T-helper 17 cell (primary cell): ENCODE measurements at places on chromosomes 5 and 9. TPM values are rescaled to one million over a fixed set of nuclear protein-coding genes. Genes with fewer than 3 reads are reported as not detected.

DNA sequence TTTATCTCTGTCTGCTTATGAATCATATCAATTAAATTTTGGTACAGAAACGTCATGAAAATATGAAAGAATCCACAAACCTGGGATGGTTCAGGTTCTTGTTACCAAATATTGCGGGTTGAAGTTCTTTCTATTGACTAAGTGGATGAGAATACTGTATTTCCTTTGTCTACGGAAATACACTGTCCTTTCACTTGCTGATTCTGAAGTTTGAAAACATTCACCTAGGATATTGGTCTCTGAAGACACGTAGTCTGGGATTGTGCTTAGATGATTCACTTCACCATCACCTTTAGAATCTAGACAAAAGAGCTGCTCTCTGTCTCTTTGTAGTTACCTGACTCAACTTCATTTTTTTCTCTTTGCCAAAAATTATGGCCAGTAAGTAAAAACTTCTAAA is 222.4 kb downstream of the FBN2 start:
- H3K4me3 ChIP-seq, result no peak overlapping the region
- DNase-seq, result no peak
- H3K4me1 ChIP-seq, result no peaks in the 10 kb centered on the region

DNA sequence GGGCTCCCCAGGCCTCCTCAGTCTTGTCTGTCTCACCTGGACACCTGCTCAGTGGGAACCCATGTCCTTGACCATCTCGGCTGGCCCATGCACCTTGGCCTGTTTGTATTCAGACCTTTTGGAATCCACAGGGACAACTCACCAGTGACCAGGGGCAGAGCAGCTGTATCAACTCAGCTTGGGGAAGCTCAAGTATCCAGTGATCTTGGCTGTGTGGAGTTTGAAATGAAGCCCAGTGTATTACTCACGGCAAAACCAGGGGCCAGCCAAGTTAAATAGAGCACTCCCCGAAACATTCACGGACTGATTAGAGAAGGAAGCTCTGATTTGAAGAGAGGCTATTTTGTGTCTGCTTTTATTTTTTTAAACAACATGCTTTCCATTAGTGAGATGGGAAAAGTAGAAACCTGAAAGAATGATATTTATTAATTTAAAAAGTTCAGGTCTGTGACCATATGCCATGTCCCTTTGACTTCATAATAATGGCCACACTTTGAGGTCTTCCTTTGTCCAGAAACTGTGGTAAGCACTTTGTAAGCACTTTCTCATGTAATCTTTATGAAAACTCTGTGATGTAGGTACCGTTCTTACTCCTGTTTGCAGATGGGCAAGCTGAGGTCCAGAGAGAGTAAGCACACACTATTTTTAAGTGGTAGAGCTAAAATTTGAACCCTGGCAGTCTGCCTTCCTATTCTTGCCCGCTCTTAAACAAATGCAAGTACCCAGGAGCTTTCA is 656.5 kb downstream of the BNC2 start:
- no peak overlapping the region for H3K27ac ChIP-seq
- no peaks in the 10 kb centered on the region for H3K27me3 ChIP-seq
- H3K36me3 ChIP-seq, result no peaks in the 10 kb centered on the region
- H3K4me3 ChIP-seq, result no peak overlapping the region

GRCh38 chr5:180212363-180213255 is 3.6 kb upstream of the RASGEF1C start:
- no peak for DNase-seq
- H3K36me3 ChIP-seq, result peaks cover 10% of the 10 kb centered on the region
- H3K27ac ChIP-seq, result no peak overlapping the region
- no peak overlapping the region for H3K4me3 ChIP-seq
- peaks cover 41% of the 10 kb centered on the region for H3K27me3 ChIP-seq

- peaks cover 7% of the 10 kb centered on the region for H3K4me1 ChIP-seq
- H3K27ac ChIP-seq, result no peak overlapping the region
- no peak overlapping the region for H3K4me3 ChIP-seq
Observed at GRCh38 chr5:160375166-160375565, 4.7 kb upstream of the C1QTNF2 start.

GRCh38 chr5:124980163-124980941 is 233.9 kb upstream of the ZNF608 start:
- no peaks in the 10 kb centered on the region for H3K4me1 ChIP-seq
- no peak overlapping the region for H3K27ac ChIP-seq
- DNase-seq, result no peak

GRCh38 chr5:111781200-111781599 is 24.2 kb upstream of the NREP start:
- H3K36me3 ChIP-seq, result no peaks in the 10 kb centered on the region
- H3K4me1 ChIP-seq, result no peaks in the 10 kb centered on the region

GRCh38 chr5:65086234-65086890 is 317.6 kb downstream of the CWC27 start:
- DNase-seq, result no peak
- H3K27ac ChIP-seq, result no peak overlapping the region
- no peaks in the 10 kb centered on the region for H3K4me1 ChIP-seq
- H3K36me3 ChIP-seq, result peaks cover 4% of the 10 kb centered on the region
- no peak overlapping the region for H3K4me3 ChIP-seq

GRCh38 chr9:36164989-36165388 is 4.2 kb upstream of the CCIN start:
- H3K36me3 ChIP-seq, result peaks cover 9% of the 10 kb centered on the region
- no peak overlapping the region for H3K27ac ChIP-seq
- peaks cover 3% of the 10 kb centered on the region for H3K27me3 ChIP-seq

GRCh38 chr5:177195307-177195952 is 61.9 kb downstream of the NSD1 start:
- no peak for DNase-seq
- H3K4me1 ChIP-seq, result peaks cover 17% of the 10 kb centered on the region
- peaks cover 6% of the 10 kb centered on the region for H3K36me3 ChIP-seq
- H3K27ac ChIP-seq, result peak overlapping the region; percentile 75

- peaks cover 2% of the 10 kb centered on the region for H3K36me3 ChIP-seq
- no peak overlapping the region for H3K4me3 ChIP-seq
- DNase-seq, result no peak
Observed at GRCh38 chr9:110131499-110131898, 76.5 kb downstream of the C9orf152 start.

DNA sequence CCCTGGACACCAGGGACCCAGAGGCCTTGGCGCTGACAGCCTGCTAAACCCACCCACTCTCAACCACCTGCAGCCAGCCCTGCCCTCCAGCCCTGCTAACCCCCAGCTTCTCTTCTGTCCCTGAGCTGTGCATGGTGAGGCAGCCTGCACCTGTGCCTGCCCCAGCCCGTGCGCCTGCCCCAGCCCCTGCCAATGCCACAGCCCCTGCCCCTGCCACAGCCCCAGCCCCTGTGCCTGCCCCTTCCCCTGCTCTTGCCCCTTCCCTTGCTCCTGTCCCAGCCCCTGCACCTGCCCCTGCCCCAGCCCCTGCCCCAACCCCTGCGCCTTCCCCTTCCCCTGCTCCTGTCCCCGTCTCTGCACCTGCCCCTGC is 43.3 kb upstream of the IRX4 start:
- H3K4me1 ChIP-seq, result peaks cover 2% of the 10 kb centered on the region
- no peak overlapping the region for H3K27ac ChIP-seq
- no peak overlapping the region for H3K4me3 ChIP-seq

DNA sequence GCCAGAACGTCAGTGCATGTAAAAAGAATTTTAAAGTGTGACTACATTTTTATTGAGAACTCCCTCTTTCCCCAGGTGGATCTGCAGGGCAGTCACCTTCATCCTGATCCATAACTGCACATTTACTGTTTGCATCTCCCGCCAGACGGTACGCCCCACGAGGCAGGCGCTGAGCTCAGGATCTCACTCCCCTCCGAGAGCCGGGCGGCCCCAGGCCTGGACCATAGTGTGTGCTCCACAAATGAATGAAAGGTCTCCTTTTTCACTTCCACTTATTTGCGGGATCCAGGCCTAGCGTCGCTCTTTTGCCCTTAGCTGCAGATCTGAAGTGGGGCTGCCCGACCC is 378 bp downstream of the DROSHA start:
- peak overlapping the region; percentile 97 for H3K27ac ChIP-seq
- H3K4me3 ChIP-seq, result peak overlapping the region; percentile 98
- peaks cover 10% of the 10 kb centered on the region for H3K36me3 ChIP-seq
- no peaks in the 10 kb centered on the region for H3K27me3 ChIP-seq
- DNase-seq, result no peak

DNA sequence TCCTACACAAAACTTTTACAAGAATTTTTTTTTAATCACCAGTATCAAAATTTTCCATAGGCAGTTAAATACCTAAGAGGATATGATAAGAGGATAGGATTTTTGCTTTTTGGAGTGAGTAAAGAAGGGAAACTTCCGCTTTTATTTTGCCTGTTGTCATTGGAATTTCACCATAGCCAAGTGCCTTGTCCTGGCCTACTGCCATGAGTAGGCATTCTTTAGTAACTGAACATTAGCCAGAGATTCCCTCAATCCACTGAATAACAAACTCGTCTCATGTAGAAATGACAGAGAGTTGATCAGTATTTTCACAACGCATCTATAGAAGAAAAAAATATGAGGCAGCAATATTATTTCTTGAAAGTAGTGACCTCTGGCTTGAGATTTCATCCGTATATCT is 289.6 kb upstream of the ADAMTSL1 start:
- H3K4me3 ChIP-seq, result no peak overlapping the region
- no peak for DNase-seq
- no peaks in the 10 kb centered on the region for H3K36me3 ChIP-seq
- no peaks in the 10 kb centered on the region for H3K4me1 ChIP-seq
- no peaks in the 10 kb centered on the region for H3K27me3 ChIP-seq

DNA sequence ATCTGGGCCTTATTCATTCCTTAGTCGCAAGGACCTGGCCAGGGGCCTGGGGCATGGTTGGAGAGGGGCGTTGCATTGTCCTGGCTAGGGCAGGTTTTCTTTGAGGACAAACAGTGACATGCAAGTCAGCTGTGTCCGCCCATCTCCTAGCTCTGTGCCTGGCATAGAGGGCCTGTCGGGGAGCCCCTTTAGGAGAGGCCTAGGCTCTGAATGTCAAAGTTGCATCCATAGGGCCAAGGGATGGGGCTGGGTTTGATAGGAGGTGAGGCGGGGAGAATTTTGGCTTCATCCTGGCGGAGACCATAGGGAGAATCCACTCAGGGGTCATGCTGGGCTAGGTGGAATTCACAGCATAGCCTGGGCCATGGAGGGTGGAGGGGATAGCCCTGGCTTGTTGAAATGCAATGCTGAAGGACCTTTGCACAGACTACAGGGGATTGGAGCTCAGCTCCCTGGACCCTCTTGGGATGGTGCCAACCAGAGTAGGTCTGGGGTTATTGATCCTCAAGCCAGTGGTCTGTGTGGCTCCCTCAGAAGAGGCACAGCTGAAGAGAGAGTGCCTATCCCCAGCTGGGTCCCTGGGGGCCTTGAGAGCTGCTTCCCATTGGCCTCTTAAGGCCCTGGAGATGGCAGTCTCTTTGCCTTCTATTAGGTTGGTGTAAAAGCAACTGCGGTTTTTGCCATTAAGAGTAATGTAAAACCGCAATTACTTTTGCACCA is 104.0 kb downstream of the RGS3 start:
- DNase-seq, result no peak
- no peaks in the 10 kb centered on the region for H3K36me3 ChIP-seq
- no peaks in the 10 kb centered on the region for H3K27me3 ChIP-seq

DNA sequence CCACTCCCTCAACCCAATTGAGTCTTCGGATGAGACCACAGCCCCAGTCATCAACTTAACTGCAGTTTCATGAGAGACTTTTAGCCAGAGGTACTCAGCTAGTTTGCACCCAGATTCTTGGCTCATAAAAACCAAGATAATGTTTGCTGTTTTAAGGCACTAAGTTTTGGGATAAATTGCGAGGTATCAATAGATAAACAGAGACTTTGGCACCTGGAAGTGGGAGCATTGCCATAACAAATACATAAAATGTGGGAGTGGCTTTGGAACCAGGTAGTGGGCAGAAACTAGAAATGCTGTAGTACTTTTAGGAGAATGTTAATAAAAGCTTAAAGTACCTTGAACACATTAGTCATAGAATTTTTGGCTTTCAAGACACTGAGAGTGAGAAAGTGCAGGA is 439.8 kb downstream of the SH3GL2 start:
- H3K36me3 ChIP-seq, result no peaks in the 10 kb centered on the region
- H3K27ac ChIP-seq, result no peak overlapping the region
- H3K4me3 ChIP-seq, result no peak overlapping the region

GRCh38 chr5:162573758-162574157 is 506.2 kb downstream of the GABRG2 start:
- H3K4me1 ChIP-seq, result no peaks in the 10 kb centered on the region
- H3K4me3 ChIP-seq, result no peak overlapping the region
- no peaks in the 10 kb centered on the region for H3K27me3 ChIP-seq
- no peak for DNase-seq
- H3K27ac ChIP-seq, result no peak overlapping the region
- H3K36me3 ChIP-seq, result no peaks in the 10 kb centered on the region

DNA sequence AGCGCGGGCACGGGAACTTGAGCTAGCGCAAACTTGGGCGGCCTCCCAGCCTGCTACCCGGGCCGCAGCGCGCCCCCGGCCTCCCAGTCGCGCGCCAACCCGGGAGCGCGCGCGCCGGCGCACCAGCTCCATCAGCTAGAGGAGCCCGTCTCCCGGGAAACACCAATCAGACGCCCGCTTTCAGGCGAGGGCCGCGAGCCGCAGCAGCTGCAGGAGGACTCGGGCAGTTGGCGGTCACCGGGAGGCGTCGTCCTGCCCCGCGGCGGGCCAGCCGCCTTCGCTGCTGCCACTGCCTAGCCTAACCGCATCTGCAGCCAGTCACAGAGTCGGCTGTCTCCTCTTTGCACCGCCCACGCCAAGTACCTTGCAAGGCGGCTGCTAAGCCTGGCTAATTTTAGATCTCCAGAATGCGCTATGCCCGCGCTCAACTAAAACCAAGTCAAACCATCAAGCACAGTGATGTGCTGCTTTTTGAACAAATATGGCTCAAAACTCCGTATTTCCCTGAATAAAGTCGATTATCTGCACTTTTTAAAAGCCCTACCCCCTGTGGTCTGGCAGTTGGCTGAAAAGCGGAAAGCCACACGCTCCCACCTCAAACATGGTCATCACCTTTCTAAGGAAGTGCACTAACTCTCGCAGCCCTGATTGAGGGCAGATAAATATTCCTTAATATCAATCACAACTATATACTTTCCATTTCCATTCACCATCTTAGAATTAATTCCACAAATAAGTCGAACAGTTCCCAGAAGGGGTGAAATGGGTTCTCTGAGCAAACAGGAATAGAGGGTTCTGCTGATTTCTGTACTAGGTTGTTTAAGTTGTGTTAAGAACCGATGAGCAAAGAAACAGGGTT is 221.8 kb downstream of the MEF2C start:
- peaks cover 10% of the 10 kb centered on the region for H3K4me1 ChIP-seq
- peak overlapping the region; percentile 14 for H3K27ac ChIP-seq
- H3K4me3 ChIP-seq, result peak overlapping the region; percentile 78
- no peak for DNase-seq
- peaks cover 70% of the 10 kb centered on the region for H3K27me3 ChIP-seq

GRCh38 chr9:33304362-33304761 is 14.0 kb downstream of the NFX1 start:
- peaks cover 11% of the 10 kb centered on the region for H3K4me1 ChIP-seq
- peaks cover 3% of the 10 kb centered on the region for H3K36me3 ChIP-seq
- no peak overlapping the region for H3K27ac ChIP-seq
- no peak for DNase-seq
- H3K4me3 ChIP-seq, result no peak overlapping the region
- no peaks in the 10 kb centered on the region for H3K27me3 ChIP-seq

RUSC2 gene
- total RNA-seq, result 0.18 TPM

C9orf50 gene
- total RNA-seq, result not detected

SHOC1 gene
- total RNA-seq, result not detected

NTRK2 gene
- 1.6 TPM for total RNA-seq

PCDHB8 gene
- not detected for total RNA-seq

CDH9 gene
- total RNA-seq, result not detected

KCNN2 gene
- not detected for total RNA-seq

DCAF12 gene
- 14.8 TPM for total RNA-seq

SLC6A19 gene
- not detected for total RNA-seq

PCDHB5 gene
- 0.34 TPM for total RNA-seq
